Kidney (tissue), 22 donors: ENCODE measurements at places on chromosomes 13 and 19. TPM values are rescaled to one million over a fixed set of nuclear protein-coding genes. Genes with fewer than 3 reads are reported as not detected.

The ZNF681 gene
- polyA plus RNA-seq = 0.30 TPM

The PODNL1 gene
- not detected for polyA plus RNA-seq

The LGI4 gene
- polyA plus RNA-seq = 5.1 TPM

The ZNF583 gene
- polyA plus RNA-seq = 2.5 TPM

The CXCL17 gene
- not detected for polyA plus RNA-seq

The CEACAM5 gene
- not detected for polyA plus RNA-seq

The NLRP5 gene
- not detected for polyA plus RNA-seq

The ZNF729 gene
- not detected for polyA plus RNA-seq

The BTBD2 gene
- polyA plus RNA-seq = 57.0 TPM

The FTL gene
- polyA plus RNA-seq = 17,016 TPM

The TBXA2R gene
- polyA plus RNA-seq = 8.8 TPM

The YJEFN3 gene
- polyA plus RNA-seq = 3.1 TPM

The NUP58 gene
- 13.0 TPM for polyA plus RNA-seq

The MYO1F gene
- polyA plus RNA-seq = 1.7 TPM

The KLF16 gene
- 10.4 TPM for polyA plus RNA-seq

The FAM32A gene
- 105 TPM for polyA plus RNA-seq

The SYT3 gene
- polyA plus RNA-seq = 0.54 TPM

The KIR2DL4 gene
- polyA plus RNA-seq = not detected

The ZSCAN4 gene
- polyA plus RNA-seq = not detected

The COX7A1 gene
- 199 TPM for polyA plus RNA-seq

The SELENOV gene
- not detected for polyA plus RNA-seq

The SIAH3 gene
- 0.41 TPM for polyA plus RNA-seq

The LILRB1 gene
- 0.41 TPM for polyA plus RNA-seq

The ZNF564 gene
- polyA plus RNA-seq = 10.2 TPM

The PLEKHA4 gene
- polyA plus RNA-seq = 22.9 TPM

The TMC4 gene
- polyA plus RNA-seq = 64.6 TPM

The MLLT1 gene
- 32.0 TPM for polyA plus RNA-seq

The SLC5A5 gene
- polyA plus RNA-seq = not detected

The CARM1 gene
- polyA plus RNA-seq = 21.9 TPM

The AP3D1 gene
- 68.4 TPM for polyA plus RNA-seq

The RASIP1 gene
- 13.6 TPM for polyA plus RNA-seq

The GPR183 gene
- polyA plus RNA-seq = 1.7 TPM

The CEACAM21 gene
- 1.2 TPM for polyA plus RNA-seq

The HS6ST3 gene
- 0.47 TPM for polyA plus RNA-seq

The ADAT3 gene
- 6.1 TPM for polyA plus RNA-seq

The ZNF550 gene
- 2.5 TPM for polyA plus RNA-seq

The CRX gene
- not detected for polyA plus RNA-seq

The HSD17B14 gene
- 141 TPM for polyA plus RNA-seq

The PCSK4 gene
- polyA plus RNA-seq = 5.5 TPM

The B3GNT8 gene
- 6.5 TPM for polyA plus RNA-seq

The CLPTM1 gene
- 142 TPM for polyA plus RNA-seq
